ENCODE measurements at places on chromosomes 2 and 18.

- DNase-seq: no peak
Measured at GRCh38 chr2:206438196-206438724, 5.1 kb upstream of the ADAM23 start.

DNA sequence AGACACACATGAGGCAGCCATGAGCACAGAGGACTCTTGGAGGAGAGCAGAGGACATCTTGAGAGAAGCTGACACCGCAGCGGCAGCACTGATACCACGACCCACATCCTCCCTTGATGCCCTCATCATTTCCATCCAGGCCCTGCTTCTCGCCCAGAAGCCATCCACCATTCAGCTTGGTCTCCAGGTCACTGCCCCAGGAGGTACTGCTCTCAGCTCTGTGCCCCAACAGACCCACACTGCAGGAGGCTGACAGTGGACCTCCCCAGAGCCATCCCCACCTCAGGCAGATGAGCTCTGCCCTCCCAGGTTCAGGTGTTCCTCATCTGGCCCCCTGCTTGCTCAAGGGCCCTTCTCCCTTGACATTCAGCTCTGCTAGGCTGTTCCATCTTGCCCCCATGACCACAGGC is 74.9 kb downstream of the ACKR3 start:
- no peak for DNase-seq

GRCh38 chr2:209713219-209713618 is 58.4 kb upstream of the UNC80 start:
- DNase-seq: no peak

DNA sequence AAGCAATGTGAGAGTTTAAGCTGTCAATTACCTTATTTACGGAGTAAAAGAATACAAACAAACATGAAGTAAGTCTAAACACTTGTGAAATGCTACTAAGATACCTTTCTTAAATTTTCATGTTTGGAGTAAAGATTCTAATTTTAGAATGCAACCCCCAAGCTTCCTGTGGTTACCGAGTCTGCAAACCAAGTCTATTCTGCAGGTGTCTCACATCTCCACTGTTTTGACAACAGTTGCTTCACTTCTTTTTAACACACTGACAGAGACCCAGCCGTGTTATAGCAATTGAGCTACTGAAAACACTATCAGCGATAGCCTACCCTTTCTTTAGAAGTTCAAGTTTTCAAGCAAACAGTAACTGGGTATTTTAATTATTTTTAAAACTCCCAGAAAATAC is 608.3 kb downstream of the ERBB4 start:
- DNase-seq: no peak

- no peak for DNase-seq
Measured at GRCh38 chr2:38233231-38233983, 143.7 kb downstream of the ATL2 start.

DNA sequence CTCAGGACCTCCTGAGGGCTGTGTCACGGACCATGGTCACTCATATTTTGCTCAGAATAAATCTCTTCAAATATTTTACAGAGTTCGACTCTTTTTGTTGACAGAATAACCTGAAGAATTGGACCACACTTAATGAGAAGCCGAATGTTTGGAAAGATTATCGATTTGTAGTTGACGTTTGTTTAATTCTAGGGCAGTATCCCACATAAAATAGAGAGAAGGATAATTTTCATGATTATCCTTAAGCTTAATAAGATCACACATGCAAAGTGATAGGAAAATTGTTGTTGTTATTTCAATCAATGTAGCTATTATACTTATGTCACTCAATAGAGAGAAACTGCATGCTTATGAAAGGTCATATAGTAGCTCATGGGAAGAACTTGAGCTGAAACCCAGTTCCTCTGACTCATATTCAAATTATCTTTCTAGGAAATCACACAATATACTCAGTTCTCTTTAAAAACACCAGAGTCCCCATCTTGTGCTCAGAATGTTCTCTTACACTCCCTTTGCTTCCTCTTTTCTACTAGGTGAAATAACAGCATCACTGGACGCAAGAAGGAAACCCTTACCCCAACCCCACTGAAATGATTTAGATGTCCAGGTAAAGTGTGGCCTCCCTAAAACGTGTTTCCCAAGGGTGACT is 982.1 kb downstream of the TSN start:
- DNase-seq: no peak

DNA sequence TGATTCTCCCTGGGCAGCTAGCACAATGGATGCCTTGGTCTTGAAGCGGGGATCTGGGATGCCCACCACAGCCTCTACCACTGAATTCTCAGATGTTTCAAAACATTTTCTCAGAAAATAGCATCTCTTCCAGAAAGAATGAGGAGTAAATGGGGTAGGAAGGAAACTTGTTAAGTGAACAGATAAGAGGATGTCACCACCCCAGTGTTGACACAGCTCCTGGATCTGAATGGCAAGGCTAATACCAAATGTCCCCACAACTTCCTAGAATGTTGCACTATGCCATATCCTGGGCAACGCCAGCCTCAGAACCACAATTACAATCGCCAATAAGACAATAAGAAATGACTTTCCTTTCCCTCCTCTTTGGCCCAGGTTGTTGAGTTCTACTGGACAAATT is 177.2 kb downstream of the BCL11A start:
- no peak for DNase-seq

- DNase-seq: no peak
Measured at GRCh38 chr18:43714343-43715010, 437.2 kb upstream of the SYT4 start.

- no peak for DNase-seq
Measured at GRCh38 chr2:14072338-14072737, 560.2 kb upstream of the LRATD1 start.

GRCh38 chr18:37222354-37222998 is 343.1 kb downstream of the CELF4 start:
- no peak for DNase-seq

GRCh38 chr2:38825956-38826355 is 47.9 kb downstream of the GEMIN6 start:
- DNase-seq: no peak

DNA sequence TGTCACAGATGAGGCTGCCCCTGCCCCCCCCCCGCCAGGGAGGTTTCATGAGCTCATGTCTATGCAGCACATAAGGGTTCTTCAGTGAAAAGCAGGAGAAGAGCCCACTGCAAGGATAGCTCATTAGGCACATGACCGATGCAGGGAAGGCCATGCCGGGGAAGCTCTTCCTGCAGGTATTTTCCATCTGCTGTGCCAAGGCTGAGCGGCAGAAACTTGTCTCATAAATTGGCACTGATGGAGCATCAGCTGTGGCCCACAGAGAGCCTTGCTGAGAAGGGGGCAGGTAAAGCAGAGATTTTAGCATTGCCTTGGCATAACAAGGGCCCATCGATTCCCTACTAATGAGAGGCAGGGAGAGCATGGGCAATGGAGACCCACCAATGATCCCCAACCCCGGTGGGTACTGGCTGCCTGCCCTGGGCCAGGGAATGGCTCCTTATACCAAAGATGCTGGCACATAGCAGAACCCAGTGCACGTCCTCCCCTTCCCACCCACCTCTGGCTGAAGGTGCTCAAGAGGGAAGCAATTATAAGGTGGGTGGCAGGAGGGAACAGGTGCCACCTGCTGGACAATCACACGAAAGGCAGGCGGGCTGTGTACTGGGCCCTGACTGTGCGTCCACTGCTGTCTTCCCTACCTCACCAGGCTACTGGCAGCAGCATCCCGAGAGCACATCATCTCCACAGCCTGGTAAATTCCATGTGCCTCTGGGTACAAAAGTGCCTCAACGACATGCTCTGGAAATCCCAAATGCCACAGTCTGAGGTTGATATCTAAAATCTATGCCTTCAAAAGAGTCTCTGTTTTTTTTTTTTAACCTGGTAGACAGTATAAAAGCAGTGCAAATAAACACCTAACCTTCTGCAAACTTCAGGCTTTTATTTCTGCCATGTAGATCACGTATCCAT is 41.4 kb downstream of the STEAP3 start:
- no peak for DNase-seq

DNA sequence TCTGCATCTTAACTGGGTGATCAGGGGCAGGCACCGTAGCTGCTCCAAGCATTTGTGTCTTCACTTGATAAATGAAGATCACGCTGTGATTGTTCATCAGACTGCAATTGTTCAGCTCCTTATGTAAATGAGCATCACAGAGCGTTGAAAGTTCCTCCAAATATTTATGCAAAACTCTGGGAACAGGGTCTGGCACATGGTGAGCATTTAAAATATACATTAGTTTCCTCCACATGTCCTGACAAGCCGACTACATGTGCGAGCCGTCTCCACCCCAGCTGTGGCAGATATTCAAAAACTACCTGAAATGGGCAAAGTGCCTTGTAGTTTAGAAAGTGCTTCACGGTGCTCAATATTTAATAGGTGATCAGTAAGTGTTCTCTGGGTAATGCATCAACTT is 175.1 kb upstream of the ID2 start:
- no peak for DNase-seq

DNA sequence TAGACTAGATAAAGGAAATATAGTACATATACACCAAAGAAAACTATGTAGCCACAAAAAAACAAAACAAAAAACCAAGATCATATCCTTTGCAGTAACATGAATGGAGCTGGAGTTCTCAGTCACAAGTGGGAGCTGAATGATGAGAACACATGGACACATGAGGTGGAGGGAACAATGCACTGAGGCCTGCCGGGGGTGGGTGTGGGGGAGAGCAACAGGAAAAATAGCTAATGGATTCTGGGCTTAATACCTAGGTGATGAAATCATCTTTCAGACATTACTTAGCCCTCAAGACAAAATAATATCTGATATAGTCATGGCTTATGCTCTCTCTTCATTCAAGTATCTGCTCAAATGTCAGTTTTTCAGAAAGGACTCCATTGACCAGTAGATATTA is 930.6 kb downstream of the LRP1B start:
- DNase-seq: no peak

GRCh38 chr18:48672671-48673340 is 134.0 kb downstream of the CTIF start:
- DNase-seq: no peak

- DNase-seq: no peak
Measured at GRCh38 chr2:239274391-239275043, 126.3 kb downstream of the HDAC4 start.

- no peak for DNase-seq
Measured at GRCh38 chr2:207619764-207620203, 5.4 kb downstream of the METTL21A start.

- DNase-seq: peak; percentile 84
Measured at GRCh38 chr2:9095690-9096089, 92.2 kb upstream of the MBOAT2 start.

GRCh38 chr18:23929362-23929930 is 85.1 kb upstream of the TTC39C start:
- no peak for DNase-seq

Measured in hypothalamus (tissue), 51 donors.